GM06990 (cell line): ENCODE measurements at places on chromosomes 1 and 21.

DNA sequence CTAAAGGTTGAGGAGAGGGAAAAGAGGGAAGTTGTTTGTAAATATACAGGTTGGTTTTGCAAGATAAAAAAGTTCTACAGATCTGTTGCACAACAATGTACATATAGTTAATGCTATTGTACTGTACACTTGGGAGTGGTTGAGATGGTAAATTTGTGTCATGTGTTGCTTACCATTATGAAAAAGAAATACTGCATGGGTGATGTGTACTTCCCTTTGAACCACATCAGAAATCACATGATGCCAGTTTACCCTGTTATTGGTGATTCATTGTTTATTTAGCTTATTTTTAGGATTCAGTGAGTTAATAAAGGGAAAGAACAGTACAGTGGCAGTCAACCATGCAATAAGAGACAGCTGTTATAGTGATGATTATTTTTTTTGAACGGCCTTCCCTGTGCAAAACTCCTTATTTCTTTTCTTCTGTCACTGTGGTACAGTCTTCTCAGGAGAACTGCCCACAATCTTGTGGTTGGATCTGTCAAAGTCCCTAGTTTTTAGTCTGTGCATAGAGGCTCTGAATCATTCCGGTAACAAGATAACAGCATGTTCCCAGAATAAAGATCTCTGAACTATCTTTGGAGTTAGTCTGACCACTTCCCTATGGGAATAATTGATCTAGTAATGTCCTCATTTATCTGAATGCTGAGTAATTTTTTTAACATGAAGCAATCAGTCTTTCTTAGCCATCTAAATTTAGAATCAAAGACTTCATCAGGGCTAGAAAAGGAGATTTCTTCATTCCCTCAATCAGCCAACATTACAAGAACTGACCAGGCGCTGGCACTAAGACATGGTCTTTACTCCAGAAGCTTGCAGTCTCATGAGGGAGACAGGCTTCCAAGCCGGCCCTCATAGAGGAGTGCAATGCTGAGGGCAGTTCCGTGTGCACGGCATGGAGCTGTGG is 84.2 kb downstream of the SH3GLB1 start:
- DNase-seq: no peak

DNA sequence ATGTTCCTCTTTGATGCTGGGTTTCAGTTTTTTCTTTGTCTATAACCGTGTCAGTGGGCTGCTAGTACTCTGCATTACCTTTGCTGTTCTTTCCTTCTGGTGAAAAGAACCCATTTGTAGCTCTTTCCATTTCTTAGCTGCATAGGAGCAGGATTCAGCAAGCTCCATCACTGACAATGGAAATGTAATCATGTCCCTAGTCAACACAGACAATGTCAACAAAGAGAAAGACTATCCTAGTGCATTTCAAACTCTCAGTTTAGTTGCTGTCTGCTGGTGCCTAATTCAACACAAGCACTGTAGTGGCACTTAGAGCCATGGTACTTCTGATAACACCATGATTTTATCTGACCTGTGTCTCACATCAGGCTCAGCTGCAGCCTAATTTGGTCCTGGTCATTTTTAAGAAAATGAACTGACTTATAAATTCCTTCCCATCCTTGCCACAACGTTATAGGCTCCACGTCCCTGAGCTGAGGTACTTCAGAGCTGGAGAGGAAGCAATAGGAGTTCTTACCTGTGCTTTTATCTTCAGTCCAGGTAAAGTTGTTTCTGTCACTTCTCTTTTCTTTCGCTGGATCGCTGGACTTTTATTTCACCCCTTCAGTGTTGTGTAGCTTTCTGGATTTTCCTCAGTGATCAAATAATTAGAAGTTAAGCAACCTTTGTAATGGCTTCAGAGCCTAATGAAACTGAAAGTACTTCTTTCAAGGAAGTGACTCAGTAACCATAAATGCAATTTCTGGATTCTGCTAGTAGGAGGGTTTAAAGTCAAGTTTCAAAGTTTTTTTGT is at the start of gene GBP3:
Gene GBP3 (minus strand): TSS at position 700 of the 793 bp plus-strand sequence. CDS start 2,145 bp downstream, outside the sequence.
- DNase-seq: no peak

DNA sequence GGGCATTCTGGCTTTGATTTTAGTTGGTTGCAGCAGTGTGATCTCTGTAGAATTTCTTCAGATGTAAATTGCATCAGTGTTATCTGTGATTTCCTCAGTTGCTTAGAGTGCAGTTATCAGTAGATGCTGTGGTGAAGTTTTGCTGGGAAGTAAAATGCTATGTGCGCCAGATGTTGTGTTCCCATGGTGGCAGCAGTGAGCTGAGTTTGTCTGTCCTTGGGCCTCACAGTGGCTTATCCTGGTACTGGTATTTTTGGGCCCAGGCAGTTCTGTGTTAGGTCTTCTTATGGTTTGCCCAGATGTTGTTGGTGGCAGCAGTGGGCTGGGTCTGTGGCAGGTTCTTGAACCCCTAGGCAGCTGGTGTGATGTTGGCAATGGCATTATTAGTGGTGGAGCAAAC is 1242.1 kb downstream of the PLA2G4A start:
- DNase-seq: no peak

DNA sequence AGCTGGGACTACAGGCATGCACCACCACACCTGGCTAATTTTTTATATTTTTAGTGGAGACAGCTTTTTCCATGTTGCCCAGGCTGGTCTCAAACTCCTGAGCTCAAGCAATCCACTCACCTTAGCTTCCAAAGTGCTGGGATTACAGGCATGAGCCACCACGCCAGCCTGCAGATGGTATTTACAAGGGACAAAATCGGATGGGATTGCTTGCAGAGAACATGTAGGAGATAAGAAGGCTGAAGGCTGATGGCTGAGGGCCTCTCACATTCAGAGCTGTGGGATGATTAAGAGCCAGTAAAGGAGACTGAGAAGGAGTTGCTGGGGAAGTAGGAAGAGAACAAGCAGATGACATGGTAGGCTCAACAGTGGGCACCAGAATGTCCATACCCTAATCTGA is 24.0 kb upstream of the QSOX1 start:
- DNase-seq: no peak

DNA sequence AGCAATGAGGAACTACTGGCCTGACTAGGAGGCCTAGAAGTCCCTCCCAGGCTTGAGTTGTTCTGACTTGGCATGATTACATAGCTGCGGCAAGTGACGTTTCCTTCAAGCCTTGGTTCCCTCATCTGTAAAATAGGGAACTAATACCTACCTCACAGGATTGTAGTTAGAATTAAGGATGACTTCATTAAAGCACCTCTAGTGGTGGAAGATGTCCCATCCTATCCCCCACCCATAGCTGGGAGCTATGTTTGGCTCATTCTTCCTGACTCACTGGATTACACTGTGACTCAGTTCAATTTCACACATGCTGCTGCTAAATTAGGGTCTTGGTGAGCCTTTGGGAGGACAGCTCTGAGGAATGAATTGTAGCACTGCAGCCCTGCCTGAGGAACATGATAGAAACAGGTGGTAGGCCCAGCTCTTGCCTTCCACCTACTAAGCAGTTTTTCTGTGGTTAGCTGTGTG is 6.0 kb upstream of the SHISA4 start:
- DNase-seq: peak; percentile 31

DNA sequence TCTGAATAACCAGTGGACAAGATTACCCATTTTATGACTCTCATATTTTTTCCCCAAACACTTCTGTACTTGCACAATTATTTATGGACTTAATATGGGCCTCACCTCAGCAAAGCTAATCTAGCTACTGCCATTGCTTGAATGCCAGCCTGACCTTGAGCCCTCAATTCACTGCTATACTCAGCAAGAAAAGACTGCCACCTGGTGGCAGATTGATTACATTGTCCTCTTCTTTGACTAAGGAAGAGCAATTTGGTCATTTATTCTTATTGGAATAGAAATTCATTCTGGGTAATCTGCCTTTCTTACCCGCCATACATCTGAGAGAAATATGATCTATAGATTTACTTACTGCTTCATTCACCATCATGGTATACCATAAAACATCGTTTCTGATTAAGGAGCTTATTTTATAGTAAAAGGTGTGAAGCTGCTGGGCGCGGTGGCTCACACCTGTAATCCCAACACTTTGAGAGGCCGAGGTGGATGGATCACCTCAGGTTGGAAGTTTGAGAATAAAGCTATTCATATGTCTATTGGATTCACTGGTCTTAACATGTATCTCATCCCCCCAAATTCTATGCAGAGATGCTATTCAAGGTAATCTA is 32.9 kb upstream of the DIPK1A start:
- DNase-seq: no peak

DNA sequence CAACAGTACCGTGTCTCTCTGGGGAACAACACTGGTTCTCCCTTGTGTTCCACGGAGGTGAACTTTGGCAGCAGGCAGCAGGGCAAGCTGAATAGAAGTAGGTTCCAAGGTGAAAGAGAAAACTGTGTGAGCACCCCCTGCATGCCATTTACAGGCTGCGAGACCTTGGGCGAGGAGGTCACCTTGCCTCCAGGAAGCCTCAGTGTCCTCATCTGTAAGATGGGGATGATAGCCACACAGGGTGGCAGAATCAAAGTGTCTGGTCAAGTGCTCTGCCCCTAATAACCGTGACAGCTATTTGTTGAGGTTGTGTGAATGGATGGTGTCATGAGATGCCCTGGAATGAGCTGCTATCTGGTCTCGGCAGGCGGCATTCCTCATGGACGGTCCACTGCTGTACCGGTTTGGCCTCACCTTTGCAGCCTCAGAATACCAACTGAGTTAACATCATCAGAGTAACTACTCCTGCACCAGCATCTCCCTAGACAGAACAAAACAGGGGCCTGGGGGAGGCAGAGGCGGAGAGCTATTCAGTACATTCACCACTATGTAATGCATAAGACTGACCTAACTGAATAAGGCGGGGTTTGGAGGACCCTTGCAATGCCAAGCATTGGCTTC is 7.4 kb upstream of the KLHDC7A start:
- no peak for DNase-seq

DNA sequence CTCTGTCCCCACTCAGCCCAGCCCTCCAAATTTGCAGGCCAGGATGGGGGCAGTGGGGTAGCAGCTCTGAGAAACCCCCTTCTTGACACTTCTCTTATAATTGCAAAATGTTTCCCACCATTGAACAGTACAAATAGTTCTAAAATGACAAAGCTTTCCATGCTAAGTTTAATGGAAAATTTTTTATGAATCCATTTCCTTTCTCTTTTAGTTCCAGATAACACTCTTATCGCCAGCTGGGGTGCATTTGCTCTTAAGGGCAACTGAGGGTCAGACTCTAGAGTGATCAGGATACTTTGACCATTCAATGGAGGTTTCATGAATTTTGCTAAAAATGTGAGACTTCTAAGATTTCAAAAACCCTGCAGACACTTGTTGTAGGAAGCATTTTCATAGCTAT is 29.9 kb downstream of the PIK3C2B start:
- no peak for DNase-seq

DNA sequence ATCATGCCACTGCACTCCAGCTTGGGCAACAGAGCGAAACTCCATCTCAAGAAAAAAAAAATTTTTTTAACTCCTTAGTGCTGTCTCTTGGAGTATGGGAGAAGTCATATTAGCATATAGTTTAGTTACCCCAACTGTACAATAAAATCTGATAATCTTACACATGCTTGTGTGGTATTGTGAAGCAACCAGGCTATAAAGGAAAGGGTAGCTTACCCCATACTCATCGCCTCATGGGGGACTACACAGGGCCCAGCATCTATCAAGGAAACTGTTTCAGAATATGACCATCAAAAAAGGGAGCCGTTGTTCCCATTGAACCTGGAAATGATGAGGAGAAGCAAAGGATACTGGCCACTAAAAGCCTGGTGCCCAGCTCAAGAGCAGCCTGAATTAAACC is 3.0 kb upstream of the TRAF3IP3 start:
- no peak for DNase-seq

- no peak for DNase-seq
Observed at GRCh38 chr1:101437800-101438199, 201.0 kb downstream of the S1PR1 start.

GRCh38 chr1:223411309-223411708 is 18.1 kb downstream of the CCDC185 start:
- no peak for DNase-seq
